ENCODE measurements at places on chromosomes 2 and 18.

DNA sequence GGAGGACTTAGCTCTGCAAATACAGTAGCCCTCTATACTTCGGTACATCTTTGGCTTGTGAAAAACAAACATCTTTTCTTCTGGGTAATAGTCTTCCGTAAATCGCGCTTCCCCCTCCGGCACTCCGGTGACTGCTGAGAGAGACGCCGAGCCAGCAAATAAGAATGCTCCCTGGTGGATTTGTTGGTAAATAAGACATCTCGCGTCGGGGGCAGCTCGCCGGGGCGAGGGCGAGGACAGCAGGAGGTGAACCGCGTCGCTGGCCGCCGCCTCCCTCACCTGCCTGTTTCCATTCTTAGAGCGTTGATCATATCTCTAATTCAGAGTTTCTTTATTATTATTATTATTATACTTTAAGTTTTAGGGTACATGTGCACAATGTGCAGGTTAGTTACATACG is 117.6 kb downstream of the PMAIP1 start:
- DNase-seq, result no peak

GRCh38 chr2:197037863-197038398 is 111.4 kb upstream of the PGAP1 start:
- no peak for DNase-seq

- DNase-seq, result no peak
Measured at GRCh38 chr18:69941183-69941582, 6.5 kb downstream of the CD226 start.

DNA sequence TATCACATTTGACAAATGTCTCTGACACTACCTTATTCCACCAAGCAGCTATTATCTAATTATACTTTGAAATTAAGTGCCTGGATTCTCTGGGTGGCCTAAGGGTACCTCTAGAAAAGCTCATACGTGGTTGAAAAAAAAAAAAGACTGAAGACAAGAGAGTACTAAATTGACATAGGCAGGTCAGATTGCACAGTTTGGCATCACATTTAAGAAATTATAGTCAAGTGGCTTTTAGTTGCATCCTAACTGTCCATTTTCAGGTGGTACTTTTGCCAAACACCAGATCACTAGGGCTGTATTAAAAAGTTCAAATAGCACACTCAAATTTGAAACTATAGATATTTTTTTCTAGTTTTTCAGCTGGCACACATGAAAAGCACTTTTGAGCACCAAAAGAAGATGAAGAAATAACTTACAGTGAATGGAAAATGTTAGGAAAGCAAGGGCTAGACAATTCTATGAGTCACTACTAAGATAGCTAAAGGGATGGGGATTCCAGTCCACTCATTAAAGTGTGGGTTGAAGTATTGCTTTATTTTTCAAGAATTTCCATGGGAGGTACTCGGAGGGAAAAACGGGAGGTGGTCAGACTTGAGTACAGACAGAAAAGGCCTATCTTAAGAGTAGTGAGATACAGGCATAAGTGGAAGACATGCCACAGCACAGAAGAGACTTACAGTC is 106.5 kb upstream of the COL5A2 start:
- DNase-seq, result no peak

- no peak for DNase-seq
Measured at GRCh38 chr18:76932026-76932819, 109.9 kb downstream of the ZNF236 start.

- no peak for DNase-seq
Measured at GRCh38 chr2:7053650-7054265, 136.5 kb downstream of the RNF144A start.

DNA sequence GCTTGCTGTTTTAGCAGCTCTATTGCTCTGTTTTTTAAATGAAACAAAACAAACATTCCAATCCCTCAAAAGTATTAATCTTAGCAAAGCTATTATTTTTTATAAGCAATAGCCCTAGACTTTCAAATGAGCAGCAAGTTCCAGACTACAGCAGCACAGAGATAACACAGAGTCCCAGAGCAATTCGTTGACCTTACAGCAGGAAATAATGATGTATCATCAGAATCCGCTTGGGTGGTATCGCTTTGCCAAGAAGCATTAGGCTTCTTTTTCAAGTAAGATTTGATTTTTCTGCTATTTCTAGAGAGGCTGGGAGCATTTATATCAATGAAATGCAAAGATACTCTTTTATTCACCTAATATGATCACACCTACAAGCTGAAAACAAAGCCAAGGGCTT is 209.7 kb downstream of the DLGAP1 start:
- no peak for DNase-seq

DNA sequence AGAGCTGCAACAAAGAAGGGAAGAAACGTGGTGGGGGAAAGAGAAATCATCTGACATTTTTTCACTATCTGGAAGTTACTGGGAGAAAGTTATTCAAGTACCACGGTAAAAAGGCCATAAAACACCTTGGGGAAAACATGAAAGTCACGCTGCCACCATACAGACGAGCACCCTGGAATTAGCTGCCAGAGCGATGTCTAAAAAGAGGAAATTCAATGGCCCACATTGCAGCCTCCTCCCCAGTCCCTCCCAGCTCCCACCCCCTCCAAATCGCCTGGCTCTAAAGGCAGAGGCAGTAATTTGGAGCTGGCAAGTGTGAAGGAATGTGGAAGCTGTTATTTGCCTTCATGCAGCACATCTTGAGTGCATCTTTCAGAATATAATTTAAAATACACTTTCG is 192.0 kb downstream of the ALK start:
- no peak for DNase-seq

GRCh38 chr18:33712719-33713118 is 134.7 kb downstream of the ASXL3 start:
- DNase-seq, result no peak

DNA sequence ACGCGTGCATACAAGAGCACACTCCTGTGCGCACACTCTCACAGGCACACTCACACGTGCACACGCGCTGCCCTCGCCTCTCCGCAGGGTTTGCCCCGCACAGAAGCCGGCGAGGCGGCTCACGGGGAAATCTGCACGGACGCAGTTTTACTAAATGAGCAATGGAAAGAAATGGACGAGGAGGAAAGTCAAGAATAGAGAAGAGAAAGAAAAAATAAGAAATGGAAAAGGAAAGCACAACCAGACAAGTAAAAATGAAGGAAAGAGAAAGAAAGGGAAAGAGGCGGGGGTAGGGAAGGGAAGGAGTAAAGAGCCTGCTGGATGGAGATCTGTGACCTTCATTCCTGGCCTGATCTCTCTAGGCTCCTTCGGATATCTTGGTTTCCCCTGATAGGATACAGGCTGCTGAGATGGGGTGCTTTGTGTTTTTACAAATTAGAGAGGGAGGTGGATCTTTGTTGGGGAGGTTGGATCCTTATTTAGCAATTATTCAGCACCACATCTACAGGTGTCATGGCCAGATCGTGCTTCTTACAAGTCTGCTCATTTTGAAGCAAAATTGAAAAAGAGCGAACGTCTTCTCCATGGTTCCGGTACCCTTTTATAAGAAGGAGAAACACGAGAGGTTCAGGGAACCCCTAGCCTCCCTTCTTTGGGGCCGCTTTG is 693 bp upstream of the LRP2 start:
- DNase-seq, result no peak

- DNase-seq, result no peak
Measured at GRCh38 chr2:118971245-118972122, 29.5 kb downstream of the MARCO start.

GRCh38 chr2:105647731-105648130 is 97.0 kb upstream of the NCK2 start:
- no peak for DNase-seq

DNA sequence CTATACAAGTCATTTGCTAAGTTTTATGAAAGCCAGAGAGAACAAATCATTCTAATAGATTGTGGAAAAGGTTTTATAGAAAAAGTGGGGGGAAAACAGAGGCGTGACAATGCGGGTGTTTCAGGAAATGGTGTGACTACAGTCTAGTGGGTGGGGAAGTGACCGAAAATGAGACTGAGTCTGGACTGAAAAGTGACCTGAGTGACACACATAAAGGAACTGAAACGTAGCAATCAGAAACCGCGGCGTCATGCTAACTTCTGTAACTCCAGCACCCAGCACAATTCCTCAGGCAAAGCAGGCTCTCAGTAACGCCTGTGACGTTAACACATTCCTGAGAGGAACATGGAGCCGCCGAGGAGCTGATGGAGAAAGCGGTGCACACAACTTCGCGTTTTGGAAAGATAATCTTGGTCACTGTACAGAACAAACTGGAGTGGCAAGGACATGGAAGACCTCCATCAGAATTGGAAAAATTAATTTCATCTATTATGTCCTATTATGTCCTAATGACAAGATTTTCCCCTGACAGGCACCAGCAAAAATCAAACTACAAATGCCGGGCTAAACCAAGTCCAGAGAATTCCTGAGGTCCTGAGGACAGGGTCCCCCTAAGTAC is 1.4 kb upstream of the CD226 start:
- no peak for DNase-seq

DNA sequence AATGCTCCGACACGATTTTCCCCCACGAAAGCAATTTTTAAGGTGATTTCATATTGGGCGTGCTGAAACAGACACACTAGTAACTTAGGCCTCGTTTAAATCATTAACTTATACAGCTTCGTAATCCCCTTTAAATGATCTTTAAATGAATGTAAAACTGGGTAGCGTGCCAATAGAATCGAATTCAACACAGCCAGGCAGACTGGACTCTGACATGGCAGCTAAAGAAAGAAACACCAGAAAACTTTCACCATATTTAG is 2.4 kb upstream of the ID2 start:
- no peak for DNase-seq

- DNase-seq, result no peak
Measured at GRCh38 chr2:209519906-209520305, 96.1 kb downstream of the MAP2 start.

GRCh38 chr18:2410688-2411087 is 160.6 kb downstream of the METTL4 start:
- no peak for DNase-seq

All from stimulated activated CD8-positive, alpha-beta memory T cell treated with anti-CD3 and anti-CD28 coated beads, Interleukin-4, amount 100 ng/mL, for 1 hour (primary cell).